ENCODE measurements at places on chromosomes 6 and 20.

DNA sequence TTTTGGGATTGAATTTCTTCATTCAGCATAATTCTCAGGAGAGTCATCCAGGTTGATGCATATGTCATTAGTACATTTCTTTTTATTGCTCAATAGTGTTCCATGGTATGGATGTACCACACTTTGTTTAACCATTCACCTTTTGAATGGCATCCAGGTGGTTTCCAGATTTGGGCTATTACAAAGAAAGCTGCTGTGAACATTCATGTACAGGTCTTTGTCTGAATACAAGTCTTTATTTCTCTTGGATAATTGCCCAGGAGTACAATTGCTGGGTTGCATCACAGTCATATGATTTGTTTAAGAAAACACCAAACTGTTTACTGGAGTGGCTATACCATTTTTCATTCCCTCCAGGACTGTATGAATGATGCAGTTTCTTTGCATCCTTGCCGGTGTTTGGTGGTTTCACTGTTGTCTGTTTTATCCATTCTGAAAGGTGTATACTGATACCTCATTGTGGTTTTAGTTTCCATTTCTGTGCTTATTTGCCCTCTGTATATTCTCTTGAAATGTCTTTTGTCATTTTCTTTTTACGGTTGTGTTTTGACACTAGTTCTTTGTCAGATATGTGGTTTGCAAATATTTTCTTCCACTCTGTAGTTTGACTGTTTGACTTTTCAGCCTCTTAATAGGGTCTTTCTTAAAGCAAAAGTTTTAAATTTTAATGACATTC, 8.8 kb downstream of the CDKAL1 start:
- DNase-seq, result peak; percentile 82

GRCh38 chr20:57761413-57761734, 51.6 kb upstream of the PMEPA1 start:
- DNase-seq, result no peak

DNA sequence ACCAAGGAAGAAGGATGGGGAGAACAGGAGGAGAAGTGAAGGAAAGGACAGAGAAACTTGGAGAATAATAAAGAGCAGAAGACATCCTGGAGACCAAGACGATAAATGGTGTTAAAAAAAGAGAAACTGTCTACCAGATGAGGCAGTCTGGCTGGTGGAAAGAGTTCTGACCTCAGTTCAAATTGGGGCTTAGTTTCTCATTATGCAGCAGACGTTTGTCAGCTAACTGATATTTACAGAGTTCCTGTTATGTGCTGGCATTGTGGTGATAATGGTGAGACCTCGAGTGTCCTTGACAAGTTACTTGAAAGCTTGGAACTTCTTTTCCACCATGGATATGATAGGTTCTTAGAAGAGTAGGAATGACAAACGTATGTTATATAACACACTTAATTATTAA, 142.7 kb downstream of the LRRC1 start:
- DNase-seq, result no peak

GRCh38 chr20:23530937-23531567, 37.2 kb downstream of the CST9L start:
- no peak for DNase-seq

DNA sequence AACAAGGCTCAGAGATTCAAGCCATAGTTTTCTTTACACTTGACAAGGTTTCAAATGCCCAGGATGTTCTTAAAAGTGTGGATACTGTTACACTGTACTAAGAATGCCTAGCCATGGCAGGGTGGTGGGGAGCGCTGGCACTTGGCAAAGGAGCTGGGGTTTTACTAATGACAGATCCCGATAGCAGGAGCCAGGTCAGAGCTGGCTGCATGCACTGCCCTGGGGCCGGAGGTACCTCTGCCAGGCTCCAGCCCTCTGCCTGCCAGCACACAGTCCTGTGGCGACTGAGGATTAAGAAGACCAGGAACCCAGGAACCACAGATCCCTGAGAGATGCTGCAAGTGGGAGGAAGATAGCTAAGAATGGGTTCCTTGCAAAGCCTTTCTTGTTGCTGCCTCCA, 260.3 kb downstream of the ALDH8A1 start:
- DNase-seq, result no peak

- no peak for DNase-seq
Measured at GRCh38 chr20:60667641-60668040, 584.4 kb upstream of the CDH4 start.

GRCh38 chr6:89649682-89650081, 11.1 kb upstream of the LYRM2 start:
- no peak for DNase-seq

GRCh38 chr6:159461266-159461665, 231.8 kb downstream of the SOD2 start:
- no peak for DNase-seq

DNA sequence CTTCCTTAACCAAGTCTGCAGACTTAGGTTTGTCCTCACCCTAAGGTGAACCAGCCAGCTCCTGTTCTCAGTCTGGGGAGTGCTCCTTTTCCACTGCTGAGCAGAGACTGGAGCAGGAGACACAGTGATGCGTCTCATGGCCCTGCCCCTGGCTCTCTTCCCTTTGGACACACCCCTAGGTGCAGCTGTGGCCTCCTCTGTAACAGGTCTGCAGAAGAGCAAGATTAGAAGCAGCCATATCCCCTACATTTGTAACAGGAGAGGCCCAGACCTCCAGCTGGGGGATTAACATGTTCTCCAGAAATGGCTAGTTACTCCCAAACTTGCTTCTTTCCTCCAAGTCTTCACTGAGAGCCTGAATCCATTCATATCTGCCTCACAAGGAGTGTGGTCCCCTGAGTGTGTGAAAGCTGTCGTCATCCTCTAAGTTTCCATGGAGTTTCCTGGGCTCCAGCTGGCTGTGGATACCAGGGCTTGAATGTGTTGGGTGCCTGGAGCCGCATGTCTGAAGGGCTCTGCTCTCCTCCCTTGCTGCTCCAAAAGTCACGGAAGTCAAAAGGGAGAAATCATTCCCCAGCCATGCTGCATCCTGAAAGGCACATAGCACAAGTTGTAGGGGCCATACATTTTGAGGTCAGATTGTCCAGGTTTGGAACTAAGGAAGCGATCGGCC, 57.7 kb downstream of the PPP1R14C start:
- no peak for DNase-seq

DNA sequence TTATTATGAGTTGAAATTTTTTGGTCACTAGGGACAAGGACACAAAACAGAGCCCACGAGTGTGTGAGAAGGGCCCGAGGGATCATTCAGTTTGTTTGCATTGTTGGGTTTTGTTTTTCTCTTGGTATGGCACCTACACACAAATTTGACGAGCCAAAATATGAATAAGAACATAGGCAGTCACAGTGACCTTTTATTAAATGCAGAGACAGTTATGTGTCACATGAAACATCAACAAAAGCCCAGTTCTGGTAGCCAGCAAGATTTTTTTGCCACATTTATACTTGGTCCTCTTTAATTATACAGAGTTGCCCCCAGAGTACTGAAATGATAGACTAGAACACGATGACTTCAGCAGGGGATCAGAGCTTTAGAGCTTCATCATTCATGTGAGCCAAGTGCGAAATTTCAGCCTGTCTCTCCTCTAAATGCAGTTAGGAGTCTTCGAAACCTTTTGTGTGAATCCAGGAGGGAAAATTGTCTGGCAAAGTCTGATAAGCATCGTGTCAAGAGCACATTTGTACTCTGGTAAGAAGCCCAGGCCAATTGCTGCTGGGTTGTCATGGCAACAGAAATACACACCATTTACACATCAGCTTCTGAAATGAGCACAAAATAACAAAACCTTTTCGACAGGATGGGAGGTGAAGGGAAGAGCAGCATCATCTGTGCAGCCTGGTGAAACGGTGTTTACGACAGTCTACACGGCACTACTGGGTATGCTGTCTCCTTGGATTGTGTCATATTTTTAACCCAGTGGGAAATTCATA, 79.2 kb upstream of the RIPOR2 start:
- DNase-seq, result peak; percentile 77

GRCh38 chr20:37522260-37523011, 1.4 kb downstream of the NNAT start:
- no peak for DNase-seq

DNA sequence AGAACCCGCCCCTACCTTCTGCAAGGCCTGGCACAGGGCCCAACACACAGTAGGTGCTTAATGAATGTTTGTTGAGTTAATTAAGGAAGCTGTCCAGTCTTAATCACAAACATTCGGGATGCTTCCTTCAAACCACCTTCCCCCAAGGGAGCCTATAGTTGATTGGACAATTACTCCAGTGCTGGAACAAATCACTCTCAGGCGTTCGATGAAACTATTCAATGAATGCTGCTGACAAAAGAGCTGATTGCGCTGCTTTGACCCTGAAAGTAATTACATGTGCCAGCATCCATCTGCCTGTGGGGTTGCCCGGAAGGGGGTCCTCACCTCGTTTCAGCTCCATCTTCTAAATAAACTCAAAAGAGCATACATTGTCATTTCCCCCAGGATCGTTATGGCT, 112.0 kb upstream of the SRSF6 start:
- DNase-seq, result no peak

DNA sequence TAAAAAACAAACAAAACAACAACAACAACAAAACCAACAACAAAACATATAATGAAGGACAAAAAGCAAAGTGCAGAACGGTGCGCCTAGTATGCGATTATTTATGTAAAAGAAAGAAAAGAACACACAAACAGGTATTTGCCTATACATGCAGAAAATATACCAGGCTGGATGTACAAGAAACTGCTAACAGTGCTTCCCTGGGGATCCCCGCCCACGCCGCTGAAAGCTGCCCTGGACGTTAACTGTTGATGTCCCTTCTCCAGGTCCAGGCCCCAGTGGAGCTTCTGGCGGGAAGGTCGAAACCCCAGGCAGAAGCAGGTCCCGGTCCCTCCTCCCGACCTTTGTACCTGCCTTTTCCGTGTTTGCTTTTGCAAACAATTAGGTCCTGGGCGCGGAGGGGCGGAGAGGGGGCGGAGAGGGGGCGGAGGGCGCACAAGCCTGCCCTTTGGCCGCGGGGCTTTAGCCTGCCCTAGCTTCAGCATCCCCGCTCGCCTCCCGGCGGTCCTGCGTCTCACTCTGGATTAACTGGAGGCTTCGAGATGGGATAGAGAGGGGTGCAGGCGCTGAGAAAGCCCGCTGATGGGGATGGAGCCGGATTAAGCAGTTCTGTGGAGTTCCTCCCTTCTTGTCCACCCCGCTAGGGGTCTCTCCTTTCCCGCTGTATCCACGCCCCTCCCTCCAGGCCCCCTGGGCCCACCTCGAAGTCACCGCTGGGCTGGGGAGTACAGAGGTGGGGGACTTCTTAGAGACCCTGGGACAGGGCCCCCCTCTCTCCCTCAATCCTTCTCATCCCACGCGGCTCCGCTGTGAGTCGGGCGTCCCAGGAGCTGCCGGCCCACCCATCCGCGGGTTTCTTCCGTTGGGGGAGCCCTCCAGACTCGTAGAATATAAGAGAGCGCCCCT, 8.2 kb upstream of the AHCY start:
- no peak for DNase-seq

- DNase-seq, result peak; percentile 42
Measured at GRCh38 chr6:132937466-132937906, 123.1 kb downstream of the RPS12 start.

DNA sequence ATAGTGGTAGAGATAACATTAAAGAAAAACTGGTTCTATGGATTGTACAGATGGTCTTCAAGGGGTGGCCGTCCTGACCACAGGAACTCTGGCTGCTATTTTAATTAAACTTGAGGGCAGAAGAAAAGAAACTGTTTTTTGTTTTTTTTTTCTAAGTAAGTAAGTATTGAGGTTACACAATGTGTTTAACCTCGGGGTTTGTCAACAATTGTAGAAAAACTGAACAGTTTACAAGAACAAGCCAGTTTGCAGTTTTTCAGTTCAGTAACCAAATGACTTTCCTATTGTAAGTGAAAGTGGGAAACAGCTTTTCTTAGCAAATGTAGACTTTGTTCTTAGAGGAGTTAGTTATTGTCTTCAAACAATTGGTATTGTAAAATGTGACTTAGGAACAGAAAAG, 77.0 kb downstream of the PLCB1 start:
- DNase-seq, result peak; percentile 16

GRCh38 chr20:46117704-46118467, at the start of gene CD40:
Gene CD40 (plus strand): TSS chr20:46118314. CDS start chr20:46118344, 30 bp downstream.
- DNase-seq, result peak; percentile 56

- peak; percentile 75 for DNase-seq
Measured at GRCh38 chr20:56358600-56359211, at the start of gene FAM210B. Gene FAM210B (plus strand): TSS chr20:56358974. CDS start chr20:56359006, 32 bp downstream.

GRCh38 chr20:49603209-49603627, 35.3 kb upstream of the PTGIS start:
- DNase-seq, result peak; percentile 43

GRCh38 chr6:96716221-96716620, 121.1 kb downstream of the GPR63 start:
- no peak for DNase-seq

DNA sequence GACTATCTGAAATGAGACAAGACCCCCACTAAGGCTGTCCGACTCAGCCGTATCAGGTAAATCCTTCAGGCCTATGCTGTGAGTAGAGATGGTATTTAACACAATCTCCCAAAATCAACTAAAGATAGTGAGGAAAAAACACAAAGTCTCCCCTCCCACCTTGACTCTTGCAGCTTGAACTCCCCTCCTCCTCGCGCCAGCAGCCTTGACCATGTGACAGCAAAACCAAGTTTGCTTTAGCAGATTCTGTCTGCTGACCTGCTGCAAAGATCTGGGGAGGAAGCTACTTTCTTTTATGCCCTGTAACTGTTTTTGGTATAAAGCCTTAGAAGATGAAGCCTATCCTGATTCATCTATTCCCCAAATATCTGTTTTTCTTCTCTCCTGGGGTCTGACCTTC, 509.5 kb downstream of the CDH26 start:
- DNase-seq, result no peak

DNA sequence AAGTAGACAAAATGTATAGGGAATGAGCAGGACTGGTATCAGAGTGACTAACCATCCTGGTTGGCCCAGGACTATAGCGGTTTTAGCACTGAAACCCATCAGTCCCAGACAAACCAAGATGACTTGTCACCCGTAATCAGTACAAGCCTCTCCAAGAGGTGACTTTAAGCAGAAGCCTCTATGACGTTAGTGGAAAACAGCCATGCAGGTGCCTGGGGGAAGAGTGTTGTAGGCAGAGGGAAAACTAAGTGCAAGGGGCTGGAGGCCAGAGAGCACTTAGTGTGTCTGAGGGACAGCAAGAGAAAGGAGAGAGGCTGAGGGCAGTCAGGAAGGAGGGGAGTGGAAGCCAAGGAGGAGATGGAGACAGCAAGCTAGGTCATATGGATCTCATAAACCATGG, 2.1 kb downstream of the SGK2 start:
- no peak for DNase-seq

DNA sequence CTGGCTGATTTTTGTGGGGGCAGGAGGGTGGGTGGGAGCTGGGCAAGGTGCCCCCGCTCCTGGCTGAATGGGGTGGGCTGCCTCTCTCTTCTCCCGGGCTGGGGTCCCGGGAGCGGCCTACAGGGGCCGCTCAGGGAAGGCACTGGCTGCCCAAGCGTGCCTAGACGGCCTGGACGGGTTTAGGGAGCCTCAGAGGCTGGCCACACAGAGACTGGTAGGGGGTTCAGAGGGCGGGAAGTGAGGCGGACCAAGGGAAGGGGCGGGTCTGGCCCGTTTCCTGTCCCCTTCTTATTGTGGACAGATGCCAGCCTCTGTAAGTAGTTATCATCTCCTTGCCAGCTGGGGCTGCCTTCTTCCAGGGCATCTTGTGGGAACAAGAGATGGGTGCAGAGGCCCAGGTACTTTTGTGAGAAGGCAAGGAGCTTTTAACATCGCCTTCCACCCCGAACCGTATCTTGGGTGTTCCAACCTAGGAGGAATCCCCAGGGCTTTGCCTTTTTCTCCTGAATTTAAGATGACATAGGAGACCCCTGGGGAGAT, 437 bp downstream of the CD40 start:
- no peak for DNase-seq

GRCh38 chr6:96164802-96165201, 149.0 kb downstream of the FUT9 start:
- no peak for DNase-seq

- DNase-seq, result peak; percentile 76
Measured at GRCh38 chr20:3818155-3819151, 1.9 kb upstream of the AP5S1 start.
